Lower lobe of right lung (tissue), 2 donors: ENCODE measurements at places on chromosomes 11 and 22. TPM values are rescaled to one million over a fixed set of nuclear protein-coding genes. Genes with fewer than 3 reads are reported as not detected.

- no peak for DNase-seq
Observed at GRCh38 chr11:46249103-46249937, 28.1 kb upstream of the CREB3L1 start.

POU2AF2 gene
- total RNA-seq = not detected

CCDC73 gene
- 0.09 TPM for total RNA-seq

DNA sequence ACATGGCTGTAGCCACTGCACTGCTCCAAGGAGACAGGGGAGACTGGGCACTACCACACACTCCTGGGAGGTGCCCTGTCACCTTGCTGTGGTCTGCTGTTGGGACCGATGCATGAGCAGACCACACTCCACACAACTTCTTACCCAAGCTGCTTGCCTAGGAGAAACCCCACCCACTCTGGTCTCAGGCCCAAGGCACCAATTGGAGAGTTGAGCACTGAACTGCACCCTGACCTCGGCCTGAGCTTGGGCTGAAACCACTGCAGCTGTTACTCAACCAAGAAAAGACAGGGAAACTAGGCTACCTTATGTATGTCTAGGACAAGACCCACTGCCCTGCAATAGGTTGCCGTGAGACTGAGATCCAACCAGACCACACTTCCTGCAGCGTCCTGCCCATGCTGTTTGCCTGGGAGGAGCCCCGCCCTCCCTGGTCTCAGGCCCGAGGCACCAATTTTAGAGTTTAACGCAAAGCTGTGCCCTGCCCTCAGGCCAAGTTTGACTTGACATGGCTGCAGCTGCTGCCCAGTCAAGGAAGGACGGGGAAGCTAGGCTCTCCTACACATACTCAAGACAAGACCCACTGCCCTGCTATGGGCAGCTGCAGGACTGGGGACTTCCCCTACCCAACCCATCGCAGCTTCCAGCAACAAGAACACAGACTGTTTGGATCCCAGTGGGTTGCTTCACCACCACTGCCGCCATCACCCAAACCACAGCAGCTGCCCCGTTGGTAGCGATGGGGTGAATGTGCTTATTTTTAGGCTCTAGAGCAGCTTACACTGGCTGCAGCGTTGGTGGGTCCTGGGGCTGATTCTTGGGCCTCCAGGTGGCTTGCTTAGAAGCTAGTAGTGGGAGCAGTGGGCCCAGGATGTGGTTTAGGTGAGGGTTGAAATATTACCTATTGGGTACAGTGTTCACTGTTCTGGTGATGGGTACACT, 66.8 kb downstream of the BRD1 start:
- DNase-seq = no peak

GRCh38 chr11:123040111-123040432, 21.9 kb downstream of the HSPA8 start:
- no peak for DNase-seq

DNA sequence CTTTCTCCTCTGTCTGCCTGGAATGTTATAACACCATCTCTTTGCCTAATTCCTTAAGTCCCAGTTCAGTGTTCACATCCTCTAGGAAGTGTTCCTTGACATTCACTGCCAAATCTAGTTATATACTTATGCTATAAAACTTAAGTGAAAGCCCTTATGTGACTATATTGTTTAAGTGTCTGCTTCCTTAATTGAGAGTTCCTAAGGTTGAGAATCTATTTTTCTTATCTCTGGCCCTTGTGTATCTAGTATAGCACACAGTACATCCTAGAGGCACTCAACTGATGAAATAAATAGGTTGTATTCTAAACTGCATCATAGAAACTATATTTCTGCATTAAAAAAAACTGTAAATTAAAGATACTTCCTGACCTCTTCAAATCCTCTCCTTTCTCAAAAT, 16.9 kb downstream of the KMT5B start:
- no peak for DNase-seq

PGA4 gene
- 0.83 TPM for total RNA-seq

DNA sequence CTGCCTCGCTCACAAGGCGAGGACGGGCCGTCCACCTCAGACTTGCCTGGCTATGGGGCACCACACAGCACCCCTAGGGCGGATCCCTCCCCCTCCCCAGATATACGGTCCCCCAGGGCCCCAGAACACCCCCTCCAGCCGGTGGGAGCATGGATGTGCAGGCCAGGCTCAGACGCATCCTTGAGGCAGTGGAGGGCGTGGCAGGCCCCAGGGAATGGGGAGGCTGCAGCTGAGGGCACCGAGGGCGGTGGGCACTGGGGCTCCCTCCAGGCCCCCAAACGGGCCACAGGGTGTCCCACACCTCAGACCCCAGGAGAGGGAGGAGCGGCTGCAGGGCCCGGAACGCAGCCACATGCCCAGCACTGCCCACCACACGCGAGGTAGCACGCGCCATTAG, 12.1 kb downstream of the TTLL8 start:
- DNase-seq = no peak

- no peak for DNase-seq
Observed at GRCh38 chr11:72669527-72669926, 4.7 kb downstream of the PDE2A start.

DNA sequence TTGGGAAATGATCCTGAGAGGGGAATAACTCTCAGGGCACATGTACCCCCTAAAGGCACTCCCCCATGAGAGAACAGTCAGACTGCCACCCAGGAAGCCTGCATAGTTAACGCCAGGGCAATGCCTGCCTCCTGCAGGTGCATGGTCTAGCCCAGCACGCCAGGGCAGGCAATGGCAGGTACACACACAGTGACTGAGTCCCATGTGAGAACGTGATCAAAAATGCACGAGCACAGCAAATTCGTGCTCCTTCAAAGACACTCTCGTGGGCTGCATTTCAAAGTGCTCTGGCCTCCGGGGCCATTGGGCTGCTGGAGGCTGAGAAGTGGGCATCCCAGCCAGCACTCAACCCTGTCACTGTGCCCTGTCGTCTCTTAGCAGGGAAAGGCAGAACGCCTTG, 79.7 kb downstream of the SHANK2 start:
- DNase-seq = no peak

AQP11 gene
- 0.18 TPM for total RNA-seq

DNA sequence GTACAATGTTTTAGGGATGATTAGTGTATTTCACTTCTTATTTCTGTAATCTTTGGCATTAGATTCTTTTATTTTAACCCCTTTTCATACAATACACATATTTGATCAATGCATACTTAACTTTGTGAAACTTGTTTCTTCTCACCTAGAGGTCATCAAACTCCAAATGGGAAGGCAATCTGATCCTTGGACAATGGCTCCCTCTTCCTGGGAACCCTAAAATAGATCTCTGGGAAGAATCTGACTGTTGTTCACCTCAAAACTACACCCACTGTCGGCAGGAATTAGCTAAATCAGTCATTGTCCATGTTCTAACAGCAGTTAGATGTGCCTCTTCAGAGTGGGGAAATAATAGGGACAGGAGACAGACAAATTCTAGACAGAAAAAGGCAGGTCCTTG, 707.4 kb upstream of the CHORDC1 start:
- DNase-seq = no peak

DNA sequence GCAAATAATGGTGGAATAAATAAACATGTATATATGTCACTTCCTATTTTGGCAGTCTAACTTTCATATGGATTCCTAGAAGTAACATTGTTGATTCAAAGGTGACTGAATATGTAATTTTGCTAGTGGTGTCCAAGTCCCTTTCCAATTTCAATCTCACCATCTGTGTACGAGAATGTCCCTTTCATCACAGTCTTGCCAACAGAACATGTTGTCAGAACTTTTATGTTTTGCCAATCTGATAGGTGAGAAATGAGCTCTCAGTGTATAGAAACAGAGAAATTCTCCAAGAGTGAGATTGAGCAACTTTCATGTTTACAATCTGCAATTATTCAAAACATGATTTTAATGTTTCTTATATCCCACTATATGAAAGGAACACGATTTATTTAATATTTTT, 167.5 kb downstream of the CNTN5 start:
- no peak for DNase-seq

DNA sequence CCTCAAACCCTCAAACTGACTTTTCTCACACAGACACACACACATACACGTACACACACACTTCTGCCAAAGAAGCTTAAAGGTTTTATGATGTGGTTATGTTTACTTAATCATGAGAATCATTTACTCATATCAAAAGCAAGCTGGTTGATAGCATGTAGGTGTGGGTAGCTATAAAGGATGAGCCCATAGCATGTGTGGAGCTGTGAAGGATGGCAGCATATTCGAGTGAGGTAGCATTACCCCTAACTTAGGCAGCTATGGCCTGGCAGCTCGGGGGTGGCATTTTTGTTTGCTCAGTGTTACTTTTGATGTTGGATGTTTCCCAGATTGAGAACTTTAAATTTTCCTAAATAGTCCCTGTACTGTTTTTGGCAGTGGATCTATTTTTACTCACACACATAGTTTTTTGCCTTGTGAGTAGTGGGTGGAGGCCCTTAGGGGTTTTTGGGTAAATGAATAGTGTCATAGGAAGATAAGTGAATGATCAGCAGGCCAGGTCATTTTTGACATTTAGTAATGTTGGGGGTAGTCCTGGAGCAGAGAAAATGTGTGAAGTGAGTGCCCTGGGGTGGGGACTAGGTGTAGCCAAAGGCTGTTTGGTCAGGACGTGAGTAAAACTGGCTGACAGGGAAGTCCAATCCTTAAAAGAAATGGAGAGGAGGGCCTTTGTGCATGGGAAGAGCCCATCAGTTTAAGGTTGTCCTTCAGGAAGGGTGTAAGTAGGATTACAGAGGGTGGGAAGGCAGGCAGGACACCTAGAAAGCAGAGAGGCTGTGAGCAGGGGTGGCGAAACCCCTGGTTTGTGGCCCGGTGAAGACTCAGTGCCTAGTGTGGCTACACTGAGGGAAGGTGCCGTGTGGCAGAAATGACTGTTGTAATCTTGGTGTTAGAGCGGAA, 7.1 kb downstream of the YWHAH start:
- DNase-seq = no peak

GRCh38 chr11:128018692-128019091, 568.7 kb downstream of the ETS1 start:
- DNase-seq = no peak

HIPK3 gene
- 138 TPM for total RNA-seq

GRCh38 chr11:33347490-33348125, 90.4 kb downstream of the HIPK3 start:
- DNase-seq = no peak

GRCh38 chr11:72553706-72554105, 119.4 kb upstream of the CLPB start:
- DNase-seq = no peak

GRCh38 chr11:130706572-130706971, 209.7 kb downstream of the SNX19 start:
- no peak for DNase-seq

- DNase-seq = no peak
Observed at GRCh38 chr22:29726106-29726505, 6.3 kb downstream of the CABP7 start.
